ENCODE measurements at places on chromosomes 2 and 18. TPM values are rescaled to one million over a fixed set of nuclear protein-coding genes. Genes with fewer than 3 reads are reported as not detected.

The CFAP65 gene
- not detected for total RNA-seq

The DQX1 gene
- not detected for total RNA-seq

The GALNT1 gene
- 55.6 TPM for total RNA-seq

The NABP1 gene
- total RNA-seq: 4.7 TPM

The TGFA gene
- total RNA-seq: 0.47 TPM

The ACTG2 gene
- 3.6 TPM for total RNA-seq

The VWC2L gene
- total RNA-seq: not detected

The GPR55 gene
- not detected for total RNA-seq

The LYG2 gene
- total RNA-seq: not detected

The SERPINB10 gene
- total RNA-seq: not detected

The RGPD3 gene
- not detected for total RNA-seq

The STARD6 gene
- not detected for total RNA-seq

The GPR75 gene
- total RNA-seq: 2.2 TPM

The SH2D6 gene
- total RNA-seq: 0.62 TPM

The KCNIP3 gene
- total RNA-seq: 1.9 TPM

The OSBPL1A gene
- 72.9 TPM for total RNA-seq

The SPATA3 gene
- total RNA-seq: not detected

The UBXN4 gene
- total RNA-seq: 82.7 TPM

Measured in right cardiac atrium (tissue), 5 donors.